ENCODE measurements at places on chromosomes 5 and 9.

DNA sequence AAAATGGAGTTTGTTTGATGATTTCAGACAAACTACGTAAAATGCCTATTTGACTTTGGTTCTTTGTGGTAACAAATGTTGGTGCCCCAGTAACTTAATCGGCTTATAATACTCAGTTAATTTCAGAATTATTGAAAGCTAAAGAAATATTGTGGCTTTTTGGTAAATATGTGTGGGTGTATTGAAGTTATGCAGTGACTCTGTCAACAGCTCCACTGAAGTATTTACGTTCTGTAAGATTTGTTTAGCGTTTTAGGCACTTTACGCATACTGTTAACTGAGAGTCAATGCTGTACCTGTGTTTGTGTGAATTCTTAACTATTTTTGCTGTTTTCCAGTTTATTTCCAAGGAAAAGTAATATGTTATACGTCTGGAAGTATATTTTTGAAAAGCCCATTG is 2.2 kb downstream of the RAD23B start:
- no peak for DNase-seq

- no peak for DNase-seq
Measured at GRCh38 chr9:113616621-113617496, 153.3 kb downstream of the RGS3 start.

DNA sequence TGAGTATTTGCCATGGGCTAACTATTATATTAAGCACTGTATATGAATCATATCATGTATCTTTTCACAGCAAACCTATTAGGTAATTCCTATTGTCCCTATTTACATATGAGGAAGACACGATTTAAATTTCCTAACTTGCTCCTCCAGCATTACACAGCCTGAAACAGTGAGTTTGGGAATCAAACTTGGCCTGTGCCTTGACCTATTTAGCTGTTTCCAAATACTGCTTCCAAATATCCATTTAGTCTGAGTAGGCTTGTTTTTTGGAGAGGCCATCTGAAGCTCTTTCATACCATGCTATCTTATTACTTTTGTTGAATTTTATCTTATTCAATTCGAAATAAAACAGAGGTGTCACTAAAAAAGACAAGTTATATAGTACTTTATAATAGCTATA is 447.3 kb upstream of the MPDZ start:
- no peak for DNase-seq

DNA sequence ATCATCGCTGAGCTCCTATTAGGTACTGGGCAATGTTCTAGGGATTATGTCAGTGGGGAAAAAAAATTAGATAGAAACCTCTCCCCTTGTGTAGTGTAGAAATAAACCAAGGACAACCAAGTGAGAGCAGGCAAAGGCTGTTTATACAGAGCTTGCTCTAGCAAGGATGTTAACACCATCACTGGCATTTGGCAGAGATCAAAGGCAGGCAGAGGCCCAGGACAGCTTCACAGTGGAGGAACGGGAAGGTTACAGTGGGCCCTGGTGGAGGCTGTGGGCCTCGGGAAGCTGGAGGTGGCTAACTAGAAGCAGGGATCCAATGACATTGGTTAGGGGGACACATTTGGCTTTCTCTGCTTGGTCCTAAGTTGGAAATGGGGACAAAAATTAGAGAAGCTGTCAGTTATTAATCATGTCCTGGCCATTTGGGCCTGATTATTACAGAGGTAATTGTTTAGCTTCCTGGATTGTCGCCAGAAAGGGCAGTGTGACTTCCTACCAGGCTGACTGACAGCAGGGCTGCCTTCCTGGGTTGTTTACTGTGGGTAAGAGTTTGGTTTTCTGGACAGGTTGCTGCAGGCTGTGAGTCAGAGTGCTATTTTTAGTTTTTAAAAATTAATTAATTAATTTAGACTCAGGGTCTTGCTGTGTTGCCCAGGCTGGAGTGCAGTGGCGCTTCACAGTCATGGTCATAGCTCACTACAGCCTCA is 259.3 kb downstream of the ROR2 start:
- DNase-seq: no peak

DNA sequence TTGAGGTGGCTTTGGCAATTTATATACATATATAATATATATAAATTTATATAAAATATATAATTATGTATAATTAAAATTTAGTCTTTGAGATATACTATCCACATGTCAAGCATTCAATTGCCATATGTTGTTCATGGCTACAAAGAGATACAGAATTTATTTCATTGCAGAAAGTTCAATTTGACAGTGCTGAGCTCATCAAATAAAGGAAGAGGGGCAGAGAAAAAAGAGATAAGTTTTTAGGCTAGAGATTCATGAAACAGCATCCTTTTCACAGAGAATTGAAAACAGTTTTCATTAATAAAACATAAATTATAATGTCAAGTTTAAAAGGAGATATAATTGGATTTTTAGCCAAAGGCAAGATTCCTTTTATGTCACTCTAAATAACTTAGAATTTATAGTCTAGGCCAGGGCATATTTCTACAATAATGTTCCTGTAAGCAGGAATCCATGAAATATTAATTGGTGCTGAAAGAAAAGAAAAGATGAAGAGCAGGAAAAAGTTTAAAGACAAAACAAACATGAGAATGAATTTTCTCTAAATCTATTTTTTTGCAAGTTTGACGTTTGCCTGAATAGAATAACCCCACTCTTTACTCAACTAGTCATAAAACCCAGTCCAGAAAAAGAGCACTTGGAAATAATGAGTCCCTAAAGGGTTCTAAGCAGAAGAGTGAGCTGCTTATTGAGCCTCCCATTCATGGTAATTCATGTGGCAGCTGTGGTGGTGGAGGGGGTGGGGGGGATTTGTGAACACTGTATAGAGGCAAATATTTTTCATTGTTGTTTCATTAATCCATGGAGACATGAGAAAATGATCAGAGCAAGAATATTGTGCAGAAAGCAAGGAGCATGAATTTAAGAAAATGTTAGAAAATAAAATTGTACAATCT is 1279.5 kb downstream of the CDH12 start:
- no peak for DNase-seq

- no peak for DNase-seq
Measured at GRCh38 chr5:17374973-17375742, 122.9 kb upstream of the TAF11L2 start.

DNA sequence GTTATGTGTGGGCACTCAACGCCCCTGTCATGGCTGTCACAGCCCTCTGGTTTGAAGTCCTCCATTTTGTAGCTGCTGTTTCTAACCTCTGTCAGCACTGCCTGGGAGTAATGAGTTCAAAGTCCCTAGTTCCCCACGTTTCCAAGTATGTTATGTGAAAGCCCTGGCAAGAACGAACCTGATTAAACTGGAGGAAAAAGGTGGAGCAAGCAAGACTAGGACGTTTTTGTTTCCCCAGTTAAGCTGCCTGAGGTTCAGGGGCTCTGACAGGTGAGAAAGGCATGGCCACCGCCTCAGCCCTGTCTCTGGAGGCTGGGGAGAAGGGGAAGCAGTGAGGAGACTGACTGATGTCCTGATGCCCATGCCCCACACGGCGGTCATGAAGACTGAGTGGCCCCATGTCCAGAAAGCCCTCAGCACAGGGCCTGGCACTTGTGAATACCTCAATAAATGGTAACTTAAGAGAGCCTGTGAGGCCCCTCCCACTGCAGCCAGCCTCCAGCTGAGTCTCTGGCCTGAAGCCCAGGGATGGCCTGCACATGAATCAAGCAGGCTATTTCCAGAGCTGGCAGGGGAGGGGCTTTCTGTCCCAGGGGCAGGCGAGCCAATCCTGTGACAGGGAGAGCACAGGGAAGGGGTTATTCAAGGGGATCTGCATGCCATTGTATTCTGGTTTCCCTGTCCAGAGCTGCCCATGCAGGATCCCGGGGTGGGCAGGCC is 61.8 kb downstream of the PFDN1 start:
- peak; percentile 66 for DNase-seq

DNA sequence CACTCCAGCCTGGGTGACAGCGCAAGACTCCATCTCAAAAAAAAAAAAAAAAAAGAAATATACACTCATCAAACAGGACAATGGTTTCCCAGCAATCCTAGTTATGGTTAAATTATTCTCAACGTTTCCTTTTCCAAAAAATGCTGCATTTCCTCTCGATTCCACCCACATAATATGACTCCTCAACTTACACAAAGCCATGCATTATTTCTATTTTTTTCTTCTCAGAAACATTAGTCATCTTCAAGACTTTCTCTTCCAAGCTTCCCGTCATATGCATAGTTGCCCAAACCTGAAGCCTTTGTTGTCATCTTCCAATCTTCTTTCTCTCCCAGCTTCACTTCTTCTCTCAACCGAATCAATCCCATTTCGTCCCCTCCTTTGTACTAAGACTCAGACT is 61.4 kb upstream of the RANBP6 start:
- DNase-seq: no peak

DNA sequence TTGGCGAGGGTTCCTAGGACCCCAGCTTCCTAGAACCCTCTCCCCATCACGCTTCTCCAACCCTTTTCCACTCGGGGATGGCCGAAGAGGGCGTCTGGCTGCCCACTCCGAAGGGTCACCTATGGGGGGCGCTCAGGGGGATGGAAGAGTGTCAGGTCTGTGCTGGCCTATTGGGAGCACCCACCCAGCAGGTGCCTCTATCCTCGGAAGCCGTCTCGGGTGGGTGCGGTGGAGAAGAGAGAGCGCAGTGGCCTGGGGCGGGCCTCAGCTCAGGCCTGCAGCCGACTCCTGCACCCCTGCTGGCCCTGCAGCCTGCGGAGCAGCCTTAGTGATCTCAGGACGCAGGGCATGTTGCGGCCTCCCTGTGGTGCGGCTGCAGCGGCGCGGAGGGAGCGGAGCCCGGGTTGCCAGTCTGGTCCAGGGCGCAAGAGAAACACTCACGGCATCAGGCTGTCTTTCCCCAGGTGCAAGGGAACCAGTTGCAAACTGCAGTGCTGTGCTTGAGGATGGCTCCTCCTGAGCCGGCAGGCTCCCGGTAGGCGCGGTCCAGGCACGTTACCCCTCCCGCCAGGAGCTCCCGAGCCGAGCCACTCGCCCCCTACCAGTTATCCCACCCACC is 1.5 kb upstream of the IRX2 start:
- DNase-seq: no peak

- DNase-seq: no peak
Measured at GRCh38 chr5:157758706-157759105, 15.2 kb downstream of the LSM11 start.

DNA sequence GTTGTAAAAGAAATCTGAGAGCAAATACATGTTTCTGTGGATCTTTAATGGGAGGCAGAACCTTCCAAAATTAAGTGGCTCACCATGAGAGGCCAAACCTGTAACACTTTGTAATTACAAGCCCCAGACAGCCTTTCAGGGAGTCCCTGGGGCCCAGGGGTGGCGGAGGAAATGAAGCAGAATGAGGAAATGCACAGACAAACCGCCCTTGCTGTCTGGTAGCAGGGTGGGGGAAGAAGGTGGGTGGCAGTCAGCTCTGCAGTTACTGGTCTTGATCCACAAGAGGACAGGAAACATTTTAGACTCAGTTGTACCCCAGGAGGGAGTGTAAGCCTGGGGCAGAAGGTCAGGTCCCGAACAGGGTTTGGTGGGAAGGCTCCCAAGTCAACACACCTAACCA is 6.5 kb downstream of the ARL14EPL start:
- no peak for DNase-seq

DNA sequence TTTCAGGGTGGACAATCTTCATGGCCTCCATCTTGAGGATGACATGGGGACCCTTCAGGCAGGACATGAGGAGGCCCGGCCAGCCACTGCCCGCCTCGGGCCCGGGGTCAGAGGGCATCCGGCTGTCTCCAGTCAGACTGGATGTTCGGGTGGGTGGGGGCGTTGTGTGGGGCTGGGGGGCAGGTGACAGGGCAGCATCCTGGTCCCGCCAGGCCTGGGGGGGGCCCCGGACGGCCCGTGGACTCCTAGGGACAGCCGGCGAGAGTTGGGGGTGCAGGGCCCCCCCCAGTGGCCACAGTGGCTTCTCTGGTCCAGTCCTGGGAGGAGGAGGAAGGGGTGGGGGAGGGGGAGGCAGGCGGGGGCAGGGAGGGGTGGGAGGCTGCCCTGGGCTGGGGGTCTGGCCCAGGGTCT is 940 bp downstream of the RNF208 start:
- no peak for DNase-seq

GRCh38 chr5:100668511-100668910 is 133.3 kb downstream of the FAM174A start:
- no peak for DNase-seq

GRCh38 chr5:132055441-132055807 is 5.0 kb upstream of the IL3 start:
- no peak for DNase-seq

DNA sequence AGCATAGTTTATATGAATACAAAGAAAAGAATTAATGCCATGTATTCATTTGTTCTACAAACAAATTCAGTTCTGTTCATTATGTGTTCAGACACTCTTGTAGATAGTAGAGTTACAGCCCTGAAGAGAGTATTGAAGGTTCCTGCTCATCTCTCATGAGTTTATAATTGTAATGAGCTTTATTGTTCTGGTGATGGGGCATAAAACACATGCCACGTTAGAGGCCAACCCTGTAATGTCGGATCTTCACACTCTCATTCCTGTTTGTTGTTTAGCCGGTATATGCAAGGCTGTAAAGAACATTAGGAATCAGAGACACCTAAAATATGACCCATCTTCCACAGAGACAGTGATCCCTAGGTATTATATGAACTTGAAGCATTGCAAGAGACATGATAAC is 214.5 kb downstream of the VPS13A start:
- DNase-seq: no peak
